Endothelial cell of umbilical vein (primary cell): ENCODE measurements at places on chromosomes 3 and 15. TPM values are rescaled to one million over a fixed set of nuclear protein-coding genes. Genes with fewer than 3 reads are reported as not detected.

Gene GOLGA6D
- total RNA-seq: not detected in 2 replicates

Gene GOLGA6L9
- 3.8 and 4.5 TPM in 2 replicates for total RNA-seq

Gene STX19
- not detected in 2 replicates for total RNA-seq

Gene STRC
- 0.14 TPM in 1 of 2 replicates, not detected in the other for total RNA-seq

Gene ZNF774
- 2.6 and 3.9 TPM in 2 replicates for total RNA-seq

Gene GALNT15
- total RNA-seq: 1.7 and 5.4 TPM in 2 replicates

Gene GHRL
- total RNA-seq: not detected in 2 replicates

Gene UROC1
- not detected in 2 replicates for total RNA-seq

Gene CD96
- total RNA-seq: not detected in 2 replicates
